ENCODE measurements at places on chromosomes 1 and 21.

- no peak for DNase-seq
Measured at GRCh38 chr1:17289721-17290120, 18.3 kb upstream of the PADI4 start.

- no peak for DNase-seq
Measured at GRCh38 chr1:181144238-181144637, 55.7 kb downstream of the IER5 start.

- no peak for DNase-seq
Measured at GRCh38 chr21:35649186-35649585, 411.1 kb downstream of the SETD4 start.

DNA sequence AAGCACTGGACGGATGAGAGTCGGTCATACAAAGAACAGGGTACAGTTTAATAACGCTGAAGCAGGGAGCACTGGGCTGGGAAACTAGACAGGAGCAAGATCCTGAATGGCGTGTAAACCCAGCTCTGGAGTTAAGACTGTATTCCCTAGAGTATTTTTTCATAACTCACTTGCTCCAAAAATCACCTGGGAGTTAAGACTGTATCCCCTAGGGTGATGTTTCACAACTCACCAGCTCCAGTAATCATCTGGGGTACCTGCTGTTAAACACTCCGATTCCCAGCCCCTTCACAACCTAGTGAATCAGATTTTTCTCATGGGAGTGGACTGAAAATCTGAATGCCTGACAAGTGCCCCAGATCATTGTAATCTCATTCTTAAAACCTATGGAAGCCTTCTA is 123.2 kb downstream of the MAB21L3 start:
- DNase-seq = no peak

- DNase-seq = no peak
Measured at GRCh38 chr1:62467092-62467491, 30.2 kb downstream of the USP1 start.

DNA sequence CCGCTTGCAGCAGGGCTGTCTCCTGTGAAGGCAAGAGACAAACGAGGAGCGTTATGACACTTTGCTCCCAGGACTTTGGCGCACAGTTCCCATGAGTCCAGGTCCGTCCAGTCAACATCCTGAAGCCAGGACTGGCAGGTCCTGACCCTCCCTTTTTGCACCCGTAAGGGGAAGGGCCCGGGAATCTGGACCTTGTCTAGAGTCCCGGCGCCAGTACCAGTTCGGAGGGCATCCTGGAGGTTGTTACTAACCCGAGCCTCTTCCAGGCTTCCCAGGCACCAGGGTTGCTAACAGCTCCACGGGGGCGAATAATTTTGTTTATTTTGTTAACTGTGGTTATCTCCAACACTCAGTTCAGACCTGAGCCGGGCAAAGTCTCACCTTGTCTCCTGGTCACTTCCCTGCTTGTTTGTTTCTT is 682 bp upstream of the RWDD3 start:
- DNase-seq = no peak

DNA sequence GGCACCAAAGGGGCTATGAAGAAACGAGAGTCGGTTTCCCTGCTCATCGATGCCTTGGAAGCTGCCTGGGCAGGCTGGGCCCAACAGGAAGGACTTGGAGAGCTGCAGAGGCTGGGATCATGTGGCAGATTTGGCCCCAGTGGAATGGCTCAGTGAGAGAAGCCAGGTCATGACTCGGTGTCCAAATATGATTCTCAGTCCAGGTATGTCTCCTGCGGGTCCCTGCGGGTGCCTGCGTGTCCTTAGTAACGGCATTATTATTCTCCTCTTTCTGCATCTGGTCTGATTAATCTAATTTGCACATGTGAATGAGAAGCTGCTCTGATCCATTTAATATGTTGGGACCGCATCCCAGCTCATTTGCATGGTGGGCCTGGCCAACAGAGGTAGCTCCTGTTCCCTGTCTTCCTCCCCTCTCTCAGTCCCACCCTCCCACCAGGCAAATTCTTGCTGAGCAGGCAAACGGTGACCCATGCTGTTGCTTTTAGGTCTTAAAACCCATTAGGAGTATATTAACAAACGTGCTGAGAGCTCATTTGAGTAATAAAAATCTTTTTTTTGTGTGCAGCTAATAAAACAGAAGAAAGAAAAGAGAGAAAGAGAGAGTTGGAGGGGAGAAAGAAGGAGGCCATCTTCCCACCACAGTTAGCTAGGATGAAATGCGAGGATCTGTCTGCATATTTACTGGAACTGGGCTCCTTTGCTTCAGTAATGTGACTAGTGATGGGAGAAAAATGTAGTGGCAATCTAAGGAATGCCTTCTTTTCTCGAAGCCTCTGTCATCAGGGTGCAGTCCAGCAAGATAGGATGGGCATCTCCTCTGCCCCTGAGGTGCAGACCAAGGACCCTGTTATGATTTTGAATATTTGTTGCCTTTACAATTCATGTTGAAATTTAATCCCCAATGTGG is 133.5 kb downstream of the HMGB4 start:
- no peak for DNase-seq

GRCh38 chr1:9435854-9436640 is 103.2 kb upstream of the SLC25A33 start:
- DNase-seq = no peak

DNA sequence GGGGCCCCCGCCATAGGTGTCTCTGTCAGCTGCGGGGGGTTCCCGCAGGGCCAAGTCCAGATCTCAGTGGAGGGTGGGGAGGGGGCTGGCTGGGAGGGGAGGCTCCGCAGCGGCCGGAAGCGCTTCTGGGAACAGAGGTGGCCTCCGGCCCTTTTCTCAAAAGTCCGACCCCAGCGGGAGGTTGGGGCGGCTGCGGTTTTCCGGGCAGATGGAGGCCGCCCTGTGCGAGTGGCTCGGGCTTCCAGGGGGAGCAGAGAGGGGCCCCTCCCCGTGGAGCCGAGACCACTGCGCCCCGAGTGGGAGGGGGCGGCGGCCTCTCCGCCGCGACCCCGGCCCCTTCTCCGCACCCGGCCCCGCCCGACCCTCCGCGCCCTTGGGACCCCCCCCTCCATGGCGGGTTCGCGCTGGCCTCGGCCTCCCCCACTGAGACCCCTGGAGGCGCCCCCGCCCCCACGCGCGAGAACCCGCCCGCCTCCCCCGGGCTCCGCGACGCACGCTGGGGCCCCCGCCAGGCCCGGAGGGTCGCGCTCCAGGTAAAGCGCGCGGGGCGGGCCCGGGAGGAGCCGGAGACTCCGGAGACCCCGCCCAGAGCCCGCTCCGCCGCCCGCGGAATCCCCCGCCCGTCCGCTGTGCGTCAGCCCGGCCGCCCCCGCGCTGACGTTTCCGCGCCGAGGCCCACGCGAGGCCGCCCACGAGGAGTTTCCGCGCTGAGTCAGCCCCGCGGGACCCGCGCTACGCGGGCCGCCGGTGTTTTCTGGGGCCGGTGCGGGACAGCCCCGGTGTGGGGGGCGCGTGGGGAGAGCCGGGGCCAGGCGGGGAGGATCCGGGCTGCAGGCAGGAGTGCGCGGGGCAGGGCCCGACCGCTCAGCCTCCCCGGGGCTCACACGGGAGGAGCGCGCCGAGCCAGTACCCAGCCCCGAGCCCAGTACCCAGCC is 5.2 kb downstream of the TNFRSF18 start:
- peak; percentile 28 for DNase-seq

GRCh38 chr1:31515056-31515775 is 61.1 kb upstream of the TINAGL1 start:
- DNase-seq = peak; percentile 23

- no peak for DNase-seq
Measured at GRCh38 chr1:159927849-159928431, 2.6 kb upstream of the TAGLN2 start.

- no peak for DNase-seq
Measured at GRCh38 chr1:58575551-58576324, 1.3 kb downstream of the TACSTD2 start.

DNA sequence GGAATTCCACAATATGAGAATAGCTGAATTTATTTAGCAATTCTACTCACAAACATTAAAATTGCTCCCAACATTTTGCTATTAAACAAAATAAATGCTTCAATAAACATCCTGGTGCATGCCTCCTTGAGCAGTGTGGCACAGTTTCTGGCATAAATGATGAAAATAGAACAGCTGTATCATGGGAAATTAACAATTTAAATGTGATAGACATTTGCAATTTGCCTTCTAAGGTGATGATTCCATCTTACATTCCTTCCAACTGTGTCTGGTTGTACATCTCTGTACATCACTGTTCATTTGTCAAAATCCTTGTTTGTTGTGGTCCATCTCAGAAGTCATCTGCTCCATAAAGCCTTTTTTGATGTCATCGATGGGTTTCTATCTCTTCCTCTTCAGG is 198.7 kb downstream of the KCTD3 start:
- DNase-seq = no peak

GRCh38 chr1:238191170-238191569 is 300.4 kb upstream of the ZP4 start:
- no peak for DNase-seq

GRCh38 chr1:16717336-16718098 is 22.8 kb upstream of the RNU1-4 start:
- DNase-seq = peak; percentile 27

GRCh38 chr1:208432346-208432745 is 188.2 kb upstream of the PLXNA2 start:
- no peak for DNase-seq

- peak; percentile 60 for DNase-seq
Measured at GRCh38 chr1:170010443-170010842, 64.1 kb downstream of the KIFAP3 start.

GRCh38 chr21:14762734-14763694 is 216.9 kb upstream of the SAMSN1 start:
- DNase-seq = no peak

- no peak for DNase-seq
Measured at GRCh38 chr1:159839116-159839849, 12.6 kb downstream of the SLAMF8 start.

All from lung (tissue), 17 donors.